ENCODE measurements at places on chromosomes 7 and 10.

DNA sequence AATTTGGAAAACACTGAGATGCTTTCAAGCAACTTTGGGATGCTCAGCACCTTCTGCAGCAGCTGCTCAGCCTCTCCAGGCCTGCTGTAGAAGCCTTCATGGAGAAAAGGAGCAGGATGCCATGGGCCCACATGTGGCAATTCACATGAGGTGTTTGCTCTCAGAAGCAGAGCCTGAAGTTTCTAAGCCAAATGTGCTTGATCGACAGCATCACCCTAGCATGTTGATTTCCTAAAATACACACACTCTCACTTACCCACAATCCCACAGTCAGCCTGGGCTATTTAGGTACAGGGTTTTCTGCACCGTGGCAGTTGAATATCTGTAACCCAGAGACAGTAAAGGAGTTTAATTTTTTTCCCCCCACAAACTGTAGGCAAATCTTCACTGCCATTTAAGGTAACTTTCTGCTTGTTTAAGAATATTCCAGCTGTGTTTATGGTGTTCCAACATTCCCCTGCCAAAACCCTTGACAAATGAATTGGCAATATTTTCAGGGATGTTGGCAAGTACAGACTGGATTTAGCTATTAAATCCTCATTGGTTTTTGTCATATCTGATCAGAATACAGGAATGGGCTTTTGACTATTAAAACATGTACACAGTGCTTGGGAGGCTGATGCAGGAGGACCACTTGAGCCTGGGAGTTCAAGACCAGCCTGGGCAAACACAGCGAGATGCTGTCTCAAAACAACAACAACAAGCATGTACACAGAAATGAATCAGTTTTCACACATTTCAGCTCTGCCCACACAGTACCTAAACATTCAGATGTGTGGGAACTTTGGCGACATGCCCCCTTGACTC is 244.2 kb downstream of the CELF2 start:
- DNase-seq, result no peak

- DNase-seq, result no peak
Measured at GRCh38 chr7:125908711-125909110, 979.1 kb upstream of the POT1 start.

DNA sequence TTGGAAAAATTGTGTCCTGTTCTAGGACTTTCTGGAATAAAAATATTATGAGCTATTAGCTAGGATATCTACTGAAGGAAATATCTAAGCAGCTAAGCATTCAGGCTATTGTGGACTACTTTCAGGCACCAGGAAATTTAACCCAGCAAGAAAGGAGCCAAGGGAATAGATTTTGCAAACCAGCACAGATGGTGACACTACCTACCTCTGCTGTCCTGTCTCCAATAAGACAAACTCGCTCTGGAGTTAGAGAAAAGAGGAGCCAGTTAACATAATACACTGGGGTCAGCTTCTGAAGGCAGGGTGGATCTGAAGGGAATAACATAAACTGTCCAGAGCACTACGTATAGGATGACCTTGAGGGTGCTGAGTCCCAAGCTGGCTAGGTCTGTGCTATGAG is 223.7 kb upstream of the PRSS58 start:
- no peak for DNase-seq

GRCh38 chr10:124106241-124106879 is 13.0 kb upstream of the CHST15 start:
- DNase-seq, result no peak

- DNase-seq, result no peak
Measured at GRCh38 chr7:64854969-64855368, 48.1 kb upstream of the ZNF273 start.

GRCh38 chr10:101000915-101001658 is 1.5 kb downstream of the LZTS2 start:
- DNase-seq, result no peak

DNA sequence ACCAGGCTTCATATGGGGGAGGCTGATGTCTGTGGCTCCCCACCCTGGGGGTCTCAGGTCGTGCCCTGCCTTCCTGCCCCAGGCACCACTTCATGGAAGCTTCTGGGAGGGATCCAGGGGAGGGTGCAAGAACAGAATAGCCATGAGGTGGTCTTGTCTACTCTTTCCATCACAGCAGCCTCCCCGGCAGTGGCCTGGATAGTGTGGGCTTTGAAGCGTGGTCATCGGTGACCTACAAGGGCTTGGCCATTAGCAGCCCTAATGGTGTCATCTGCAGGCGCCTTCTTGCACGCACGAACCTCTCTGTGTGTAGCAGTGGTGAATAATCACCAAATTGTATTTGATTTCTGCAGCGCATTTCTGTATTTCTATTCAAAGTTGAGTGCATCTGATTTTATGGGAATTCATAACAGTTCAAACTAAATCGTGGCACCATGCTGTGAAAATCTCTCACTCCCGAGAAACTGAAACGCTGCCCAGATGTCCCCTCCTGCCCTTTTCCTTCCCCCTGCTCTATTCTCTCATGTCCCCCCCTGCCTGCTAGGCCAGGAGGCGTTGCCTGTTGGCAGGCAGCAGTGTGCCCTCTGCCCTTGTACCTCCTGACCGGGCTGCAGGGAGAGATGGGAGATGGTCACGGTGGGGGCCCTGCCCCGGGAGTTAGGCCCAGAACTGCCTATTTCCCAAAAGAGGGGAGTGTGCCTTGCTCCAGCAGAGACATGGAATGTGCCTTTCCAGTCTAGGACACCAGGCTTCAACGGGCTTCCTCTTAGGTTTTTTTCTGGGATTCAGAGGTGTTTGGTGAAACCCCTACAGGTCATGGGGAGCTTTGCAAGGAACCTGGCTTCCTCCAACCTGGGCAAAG is 34.8 kb downstream of the CDH23 start:
- DNase-seq, result no peak

DNA sequence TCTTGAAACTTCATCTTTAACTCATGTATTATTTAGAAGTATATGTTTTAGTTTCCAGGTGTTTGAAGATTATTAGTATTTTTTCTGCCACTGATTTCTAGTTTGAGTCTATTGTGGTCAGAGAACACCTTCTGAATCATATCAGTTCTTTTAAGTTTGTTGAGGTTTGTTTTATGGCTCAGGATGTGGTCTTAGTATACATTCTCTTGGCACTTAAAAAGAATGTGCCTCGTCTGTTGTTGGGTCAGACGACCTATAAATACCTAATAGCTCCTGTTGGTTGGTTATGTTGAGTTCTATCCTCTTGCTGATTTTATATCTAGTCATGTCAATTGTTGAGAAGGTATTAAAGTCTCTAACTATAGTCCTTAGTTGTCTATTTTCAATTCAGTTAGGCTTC is 15.9 kb downstream of the TDRD1 start:
- DNase-seq, result no peak

- DNase-seq, result no peak
Measured at GRCh38 chr10:23869548-23869947, 339.4 kb upstream of the KIAA1217 start.

- DNase-seq, result no peak
Measured at GRCh38 chr10:82221601-82222149, 346.7 kb downstream of the NRG3 start.

DNA sequence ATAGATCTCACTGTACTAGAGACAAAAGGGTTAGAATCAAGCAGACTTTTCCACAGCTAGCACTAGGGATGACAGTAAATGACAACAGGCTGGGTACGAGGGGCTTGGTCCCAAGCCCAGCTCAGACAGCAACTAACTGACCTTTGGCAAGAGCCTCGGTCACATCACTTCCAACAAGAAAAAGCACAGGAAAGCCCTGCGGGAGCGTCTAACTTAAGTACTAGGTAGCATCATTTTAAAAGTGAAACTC is 22.8 kb downstream of the CALML3 start:
- DNase-seq, result no peak

DNA sequence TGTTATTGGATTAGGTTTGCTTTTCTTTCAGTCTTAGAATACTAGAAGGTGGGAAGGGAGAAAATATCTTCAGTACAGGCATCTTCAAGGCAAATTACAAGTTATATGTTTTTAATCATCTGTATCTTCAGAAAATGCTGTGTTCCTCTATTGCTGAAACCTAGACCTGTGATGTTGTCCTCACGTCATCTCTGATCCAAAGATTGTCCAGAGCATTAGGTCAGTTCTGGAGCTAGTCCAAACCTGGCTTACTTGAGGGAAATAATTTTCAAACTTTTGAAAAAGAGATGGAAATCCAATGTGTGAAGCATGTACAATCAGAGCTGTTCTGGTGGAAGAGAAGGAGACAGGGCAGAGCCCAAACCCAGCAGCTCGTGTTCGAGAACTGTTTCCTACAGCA is 217.3 kb downstream of the ZEB1 start:
- no peak for DNase-seq

GRCh38 chr7:38873433-38873832 is 35.6 kb downstream of the VPS41 start:
- no peak for DNase-seq

- no peak for DNase-seq
Measured at GRCh38 chr10:18554479-18554878, 96.9 kb downstream of the NSUN6 start.

DNA sequence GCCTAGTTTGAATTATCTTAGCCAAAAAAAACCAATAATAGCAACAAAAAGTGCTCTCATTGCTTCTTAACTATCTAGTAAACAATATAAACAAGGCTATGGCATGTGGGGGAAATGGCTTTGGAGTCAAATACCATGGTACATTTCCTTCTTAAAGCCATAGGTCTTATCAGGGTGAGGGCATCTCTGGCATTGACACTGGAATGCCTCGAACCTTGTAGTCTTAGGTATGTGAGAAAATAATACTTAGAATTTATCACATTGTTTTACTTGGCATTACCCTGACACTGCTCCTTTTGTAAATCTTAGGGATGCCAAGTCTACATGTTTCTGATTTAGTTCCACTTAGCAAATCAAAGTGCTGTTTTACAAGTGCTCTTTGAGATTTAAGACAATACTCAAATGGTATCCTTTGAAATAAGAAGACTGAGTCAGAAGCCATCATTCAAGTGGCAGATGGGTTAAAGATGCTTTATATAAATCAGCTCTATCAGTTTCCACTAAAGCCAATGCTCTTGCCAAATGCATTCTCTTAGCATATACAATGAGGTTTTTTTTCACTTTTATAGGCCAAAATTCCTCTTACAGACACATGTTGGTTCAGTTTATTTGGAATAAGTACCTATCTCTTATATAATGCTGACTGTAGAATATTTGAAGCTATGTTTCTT is 155.2 kb downstream of the HPSE2 start:
- DNase-seq, result no peak

GRCh38 chr10:69769395-69769992 is 32.2 kb upstream of the COL13A1 start:
- DNase-seq, result no peak

DNA sequence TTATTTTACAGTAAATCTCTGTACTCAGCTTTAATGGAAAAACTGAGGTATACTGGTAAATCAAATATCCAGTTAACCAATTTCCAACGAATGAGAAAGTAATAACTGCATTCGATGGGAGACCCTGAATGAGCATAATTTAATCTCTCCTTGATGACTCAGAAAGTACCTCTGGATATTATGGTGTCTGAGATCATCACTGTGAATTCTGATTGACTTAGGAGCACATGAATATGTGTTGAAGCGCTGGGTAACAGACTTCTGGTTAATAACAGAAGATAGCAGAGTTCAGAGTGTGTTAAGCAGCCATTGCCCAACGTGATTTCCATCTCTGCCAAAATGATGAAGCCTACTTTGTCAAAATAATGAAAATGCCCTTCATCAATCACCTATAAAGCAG is 116.6 kb downstream of the NRP1 start:
- no peak for DNase-seq

GRCh38 chr10:47300429-47300931 is 483 bp downstream of the GDF10 start:
- DNase-seq, result no peak

- no peak for DNase-seq
Measured at GRCh38 chr10:97154162-97154561, 31.6 kb downstream of the SLIT1 start.

GRCh38 chr7:32018845-32019578 is 51.2 kb downstream of the PDE1C start:
- DNase-seq, result no peak

DNA sequence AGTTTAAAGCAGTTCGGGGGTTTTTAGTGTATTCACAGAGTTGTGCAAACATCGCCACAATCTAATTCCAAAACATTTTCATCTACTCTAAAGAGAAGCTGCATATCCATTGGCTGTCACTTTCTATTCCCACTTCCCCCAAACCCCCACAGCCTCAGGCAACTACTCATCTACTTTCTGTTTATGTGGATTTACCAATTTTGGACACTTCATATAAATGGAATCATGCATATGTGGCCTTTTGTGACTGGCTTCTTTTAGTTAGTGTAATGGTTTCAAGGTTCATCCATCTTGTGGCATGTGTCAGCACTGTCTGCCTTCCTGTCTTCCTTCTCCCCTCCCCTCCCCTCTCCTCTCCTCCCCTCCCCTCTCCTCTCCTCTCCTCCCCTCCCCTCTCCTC is 78.5 kb upstream of the FZD1 start:
- no peak for DNase-seq

GRCh38 chr10:118343115-118343514 is 991 bp upstream of the FAM204A start:
- no peak for DNase-seq

DNA sequence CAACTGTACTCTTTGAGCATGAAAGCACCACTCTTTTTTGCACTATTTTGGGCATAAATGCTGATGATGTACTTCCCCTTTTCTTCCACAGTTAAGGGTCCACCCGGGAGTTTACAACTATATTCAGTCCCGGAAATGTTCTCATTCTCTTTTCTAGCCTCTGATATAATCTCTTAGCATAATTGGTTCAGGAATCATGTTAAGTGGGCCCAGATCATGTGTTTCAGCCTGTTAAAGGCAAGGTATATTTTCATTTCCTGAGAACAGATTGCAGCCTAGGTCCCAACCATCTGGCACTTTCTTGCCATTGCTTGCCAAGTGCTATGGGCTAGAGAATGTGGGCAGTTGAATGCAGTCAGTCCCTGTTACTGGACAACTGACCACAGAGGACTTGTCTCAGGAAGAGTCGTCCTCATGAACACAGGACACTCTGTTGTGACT is 111.4 kb upstream of the GLCCI1 start:
- DNase-seq, result no peak

- no peak for DNase-seq
Measured at GRCh38 chr7:116024826-116025809, 5.4 kb downstream of the TFEC start.

DNA sequence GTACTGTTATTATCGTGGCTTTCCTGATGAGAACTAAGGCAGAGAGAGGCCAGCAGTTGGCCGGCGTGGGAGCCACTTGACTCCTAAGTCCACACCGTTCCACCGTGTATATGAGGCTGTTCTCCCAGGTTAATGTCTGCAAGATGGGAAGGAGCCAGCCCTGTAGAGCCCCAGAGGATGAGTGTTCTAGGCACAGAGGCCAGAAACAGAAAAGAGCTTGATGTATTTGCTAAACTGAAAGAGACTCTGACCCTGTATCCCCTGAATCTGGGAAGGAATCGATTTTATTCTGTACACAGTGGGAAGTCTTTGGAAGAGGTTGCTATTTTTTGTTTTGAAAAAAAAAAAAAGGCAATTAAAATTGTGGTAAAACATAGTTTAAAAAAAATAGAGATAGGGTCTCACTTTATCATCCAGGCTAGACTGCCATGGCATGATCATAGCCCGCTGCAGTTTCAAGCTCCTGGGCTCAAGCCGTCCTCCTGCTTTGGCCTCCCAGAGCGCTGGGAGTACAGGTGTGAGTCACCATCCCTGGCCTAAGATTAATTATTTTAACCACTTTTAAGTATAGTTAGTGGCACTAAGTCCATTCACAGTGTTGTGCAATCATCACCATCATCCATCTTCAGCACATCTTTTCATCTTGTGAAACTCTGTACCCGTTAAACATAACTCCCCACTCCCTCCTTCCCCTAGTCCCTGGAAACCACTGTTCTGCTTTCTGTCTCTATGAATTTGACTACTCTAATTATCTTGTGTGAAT is 348.8 kb downstream of the SDK1 start:
- no peak for DNase-seq

GRCh38 chr10:118783776-118784545 is 29.2 kb upstream of the CACUL1 start:
- DNase-seq, result no peak
